AG09309 (cell line): ENCODE measurements at places on chromosomes 12 and 14.

DNA sequence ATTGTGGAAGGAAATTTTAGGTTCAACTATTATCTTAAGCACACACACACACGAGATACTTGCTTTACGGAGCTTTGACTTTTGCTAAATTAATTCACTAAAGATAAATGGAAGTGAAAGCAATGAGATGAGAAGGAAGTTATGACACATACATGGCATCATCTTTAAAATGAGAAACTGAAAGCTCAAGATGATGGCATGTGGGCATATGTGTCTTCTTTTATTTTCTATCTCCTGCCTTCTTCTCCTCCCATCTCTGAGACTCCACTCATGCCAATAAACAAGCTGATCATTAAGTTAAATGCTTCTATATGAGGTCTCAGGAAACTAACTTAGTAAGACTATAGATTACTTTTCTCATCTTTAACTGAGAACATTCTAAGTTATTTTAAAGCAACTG lies 216.7 kb downstream of the MED13L start:
- no peak for DNase-seq

DNA sequence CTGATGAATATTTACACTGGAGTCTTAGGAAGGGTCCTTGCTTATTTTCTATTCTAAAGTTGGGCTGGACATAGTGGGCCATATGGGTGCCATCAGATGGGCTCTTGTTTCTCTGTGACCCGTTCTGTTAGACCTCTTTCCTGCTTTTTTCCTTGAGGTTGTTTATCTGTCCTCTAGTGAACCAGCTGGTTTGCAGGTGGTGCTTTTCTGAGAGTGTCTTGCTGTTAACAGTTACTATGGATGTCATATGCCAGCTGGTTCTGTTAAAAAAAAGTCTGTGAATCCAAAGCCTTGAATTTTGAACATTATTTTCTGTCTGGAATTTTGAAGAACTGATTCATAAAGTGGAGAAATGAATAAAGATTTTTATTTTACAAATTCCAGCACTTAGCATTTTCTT lies 29.2 kb downstream of the ZC3H14 start:
- no peak for DNase-seq

DNA sequence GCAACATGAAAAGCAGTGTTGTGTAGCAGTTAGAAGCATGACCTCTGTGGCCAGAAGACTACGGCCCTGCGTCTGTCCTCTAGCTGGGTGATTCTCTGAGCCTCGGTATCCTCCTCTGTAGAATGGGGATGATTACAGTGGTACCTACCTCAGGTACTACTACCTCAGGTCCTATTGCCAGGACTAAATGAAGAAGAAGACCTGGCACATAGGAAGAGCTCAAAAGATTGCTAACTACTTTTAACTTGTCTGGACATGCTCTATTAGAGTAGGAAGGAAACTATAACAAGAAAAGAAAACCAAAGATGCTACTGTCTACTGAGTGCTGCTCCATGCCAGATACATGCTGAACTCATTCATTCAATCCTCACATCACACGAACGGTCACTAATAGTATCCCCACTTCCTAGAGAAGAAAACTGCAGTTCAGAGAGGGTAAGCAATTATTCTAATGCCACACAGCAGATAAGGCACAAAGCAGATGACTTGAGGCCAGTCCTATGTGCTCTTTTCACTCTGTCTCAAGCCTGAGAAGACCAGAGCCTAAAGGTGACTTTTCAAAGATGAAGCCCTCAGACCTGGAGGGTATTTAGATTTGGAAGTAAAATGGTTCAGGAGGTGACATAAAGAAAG lies 108.1 kb upstream of the HIF1A start:
- no peak for DNase-seq

GRCh38 chr14:57091030-57091608 lies 177.6 kb downstream of the EXOC5 start:
- no peak for DNase-seq

GRCh38 chr14:26992403-26993115 lies 394.7 kb upstream of the NOVA1 start:
- DNase-seq: no peak

- DNase-seq: peak; percentile 8
Measured at GRCh38 chr14:44846232-44846824, 115.4 kb downstream of the KLHL28 start.

DNA sequence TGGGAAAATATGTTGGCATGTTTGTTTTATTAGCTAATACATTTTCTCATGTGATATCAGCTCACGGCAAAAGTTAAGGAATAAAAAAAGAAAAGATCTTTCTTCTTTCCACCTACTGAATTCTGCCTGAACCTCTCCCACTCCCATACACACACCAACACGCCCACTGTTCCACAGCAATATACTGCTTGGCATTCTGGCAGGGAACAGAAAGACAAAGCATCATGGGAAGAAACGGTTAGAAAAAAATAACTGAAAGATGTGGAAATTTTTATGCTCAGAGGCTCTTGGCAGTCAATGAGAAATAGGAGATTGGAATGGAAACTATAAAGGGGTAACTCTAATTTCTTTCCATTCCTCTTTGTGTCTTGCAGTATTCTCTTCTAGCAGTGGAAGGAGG lies 268.5 kb downstream of the FOXG1 start:
- no peak for DNase-seq

DNA sequence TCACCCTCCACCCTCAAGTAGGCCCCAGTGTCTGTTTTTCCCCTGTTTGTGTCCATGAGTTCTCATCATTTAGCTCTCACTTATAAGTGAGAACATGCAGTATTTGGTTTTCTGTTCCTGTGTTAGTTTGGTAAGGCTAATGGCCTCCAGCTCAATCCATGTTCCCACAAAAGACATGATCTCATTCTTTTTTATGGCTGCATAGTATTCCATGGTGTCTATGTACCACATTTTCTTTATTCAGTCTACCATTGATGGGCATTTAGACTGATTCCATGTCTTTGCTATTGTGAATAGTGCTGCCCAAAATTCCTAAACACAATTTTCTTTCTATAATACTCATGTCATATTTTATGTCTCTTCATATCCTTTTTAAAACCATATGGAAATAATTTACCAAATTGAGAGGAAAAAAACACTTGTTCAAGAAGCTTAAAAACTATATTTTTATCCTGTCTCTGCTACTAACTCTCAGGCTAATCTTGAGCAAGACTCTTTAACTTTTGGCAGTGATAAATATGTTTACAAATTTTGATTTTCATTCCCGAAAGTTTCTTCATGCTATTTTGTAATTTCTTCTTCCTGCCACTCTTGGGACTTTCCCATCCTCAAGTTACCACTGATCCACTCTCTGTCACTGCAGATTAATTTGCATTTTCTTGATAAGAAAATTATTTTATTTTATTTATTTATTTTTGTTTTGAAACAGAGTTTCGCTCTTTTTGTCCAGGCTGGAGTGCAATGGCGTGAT lies 28.0 kb upstream of the OSBPL8 start:
- DNase-seq: peak; percentile 67

DNA sequence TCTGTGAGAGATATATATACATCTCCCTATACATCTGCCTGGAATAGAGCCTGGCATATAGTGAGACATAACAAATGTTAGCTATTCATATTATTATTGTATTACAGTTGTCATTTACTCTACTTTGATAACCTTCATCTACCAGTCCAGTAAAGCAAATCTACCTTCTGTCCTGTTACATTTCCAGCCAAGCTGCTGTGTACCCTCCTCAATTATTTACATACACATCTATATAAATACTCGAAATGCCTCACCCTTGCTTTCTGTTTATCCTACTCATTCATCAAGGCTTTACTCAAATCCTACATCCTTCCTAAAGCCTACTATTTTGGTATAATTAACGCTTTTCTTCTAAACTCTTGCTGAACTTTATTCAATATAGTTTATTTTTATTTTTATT lies 8.7 kb downstream of the ZBTB1 start:
- DNase-seq: no peak

GRCh38 chr14:61108496-61109141 lies 127.6 kb downstream of the SLC38A6 start:
- DNase-seq: no peak

GRCh38 chr14:28361486-28361885 lies 405.1 kb upstream of the FOXG1 start:
- no peak for DNase-seq

DNA sequence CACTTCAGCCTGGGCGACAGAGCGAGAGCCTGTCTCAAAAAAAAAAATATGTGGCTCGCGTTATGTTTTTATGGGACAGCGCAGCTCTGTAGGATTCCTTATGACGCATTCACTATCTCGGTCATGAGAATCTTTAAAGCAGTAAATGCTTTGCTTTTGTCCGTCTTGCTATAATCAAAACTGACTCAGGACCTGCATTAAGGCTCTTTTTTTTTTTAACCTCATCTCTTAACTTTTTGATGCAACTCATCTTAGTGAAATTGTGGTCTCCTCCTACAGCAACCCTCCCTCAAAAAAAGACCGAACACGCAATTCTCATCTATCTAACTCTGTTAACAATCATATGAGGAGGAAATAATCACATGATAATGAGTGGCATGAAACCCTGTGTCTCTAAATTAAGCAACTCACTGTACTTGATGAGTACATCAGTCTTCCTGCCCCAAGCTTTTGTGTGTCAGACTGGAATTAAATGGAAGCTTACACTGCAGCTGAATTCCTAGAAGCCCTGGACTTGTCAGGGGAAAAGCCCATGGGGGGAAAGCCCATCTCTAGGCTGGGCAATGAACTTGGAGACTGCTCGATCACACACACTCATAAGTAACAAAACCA lies 4.3 kb downstream of the P2RX4 start:
- DNase-seq: peak; percentile 45

- no peak for DNase-seq
Measured at GRCh38 chr12:108815875-108816594, 41.3 kb downstream of the SSH1 start.

DNA sequence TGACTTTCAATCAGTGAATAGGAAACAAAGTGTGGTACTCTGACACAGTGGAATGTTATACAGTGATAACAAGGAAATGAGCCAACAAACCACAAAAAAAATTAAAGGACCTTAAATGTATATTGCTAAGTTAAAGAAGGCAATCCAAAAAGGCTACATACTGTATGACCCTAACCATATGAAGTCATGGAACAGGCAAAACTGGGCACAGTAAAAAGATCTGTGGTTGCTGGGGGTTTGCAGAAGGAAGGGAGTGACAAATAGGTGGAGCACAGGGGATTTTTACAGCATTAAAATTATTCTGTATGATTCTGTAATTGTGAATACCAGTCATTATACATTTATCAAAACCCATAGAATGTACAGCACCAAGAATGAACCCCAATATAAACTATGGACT lies 112.6 kb downstream of the KCNC2 start:
- no peak for DNase-seq

DNA sequence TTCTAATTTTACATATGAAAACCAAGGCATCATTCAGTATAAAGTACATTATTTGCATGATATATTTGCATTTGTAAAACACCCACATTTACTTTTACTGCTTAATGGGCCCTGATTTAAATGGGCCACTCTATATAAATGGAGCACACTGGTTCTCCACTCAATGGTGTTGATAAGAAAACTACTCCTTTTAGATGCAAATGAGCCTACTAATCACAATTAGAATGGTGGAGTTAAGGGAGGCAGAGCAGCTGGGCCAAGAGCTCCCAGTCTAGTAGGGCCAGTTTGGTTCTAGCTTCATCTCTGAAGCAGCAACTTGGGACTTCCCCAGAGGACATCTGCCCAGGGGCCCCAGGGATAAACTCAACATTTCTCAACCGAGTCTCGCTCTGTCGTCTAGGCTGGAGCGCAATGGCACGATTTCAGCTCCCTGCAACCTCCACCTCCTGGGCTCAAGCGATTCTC lies 120.7 kb downstream of the FOXN3 start:
- no peak for DNase-seq

- DNase-seq: no peak
Measured at GRCh38 chr14:76597387-76597786, 163.9 kb upstream of the VASH1 start.

GRCh38 chr12:124398578-124399227 lies 103.8 kb downstream of the RFLNA start:
- no peak for DNase-seq

- DNase-seq: no peak
Measured at GRCh38 chr14:33393231-33393894, 454.7 kb downstream of the NPAS3 start.

- no peak for DNase-seq
Measured at GRCh38 chr12:118743896-118744700, 237.2 kb upstream of the SRRM4 start.

DNA sequence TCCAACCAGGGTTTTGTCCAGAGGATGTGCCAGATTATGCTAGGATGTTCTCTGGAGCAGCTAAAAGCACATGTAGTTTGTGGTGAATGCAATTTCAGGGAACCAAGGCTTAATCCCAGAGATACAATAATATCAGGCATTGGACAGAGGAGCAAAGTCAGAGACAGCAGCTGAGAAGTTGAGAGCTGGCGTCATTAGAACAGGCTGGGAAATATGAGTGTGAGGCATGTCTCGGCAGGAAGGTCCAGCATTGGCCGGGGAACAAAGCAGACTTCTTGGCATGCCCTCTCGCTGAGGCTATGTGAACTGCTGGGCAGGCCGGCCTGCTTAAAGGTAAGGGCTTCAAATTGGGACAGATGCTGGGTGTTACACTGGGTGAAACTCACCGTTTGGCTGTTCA lies 125.4 kb downstream of the CAND1 start:
- peak; percentile 34 for DNase-seq

DNA sequence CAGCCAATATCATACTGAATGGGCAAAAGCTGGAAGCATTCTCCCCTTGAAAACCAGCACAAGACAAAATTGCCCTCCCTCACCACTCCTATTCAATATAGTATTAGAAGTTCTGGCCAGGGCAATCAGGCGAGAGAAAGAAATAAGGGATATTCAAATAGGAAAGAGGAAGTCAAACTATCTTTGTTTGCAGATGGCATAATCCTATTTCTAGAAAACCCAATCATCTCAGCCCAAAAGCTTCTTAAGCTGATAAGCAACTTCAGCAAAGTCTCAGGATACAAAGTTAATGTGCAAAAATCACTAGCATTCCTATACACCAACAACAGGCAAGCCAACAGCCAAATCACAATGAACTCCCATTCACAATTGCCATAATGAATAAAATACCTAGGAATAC lies 21.0 kb upstream of the ANP32D start:
- DNase-seq: no peak

DNA sequence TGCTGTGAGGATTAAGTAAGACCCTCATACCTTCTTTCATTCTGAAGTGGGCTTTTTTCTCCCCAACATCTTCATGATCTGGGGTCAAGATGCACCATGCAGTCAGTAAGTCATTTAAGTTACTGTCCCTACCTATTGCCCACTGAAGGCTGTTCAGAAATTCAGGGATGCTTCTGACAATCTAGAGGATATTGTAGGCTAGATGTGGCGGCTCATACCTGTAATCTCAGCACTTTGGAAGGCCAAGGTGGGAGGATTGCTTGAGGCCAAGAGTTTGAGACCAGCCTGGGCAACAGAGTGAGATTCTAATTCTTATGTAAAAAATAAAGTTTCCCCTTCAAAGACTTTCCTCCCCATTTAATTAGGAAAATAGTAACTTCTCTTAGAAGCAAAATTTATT lies 28.7 kb downstream of the PHETA1 start:
- DNase-seq: no peak
